ENCODE measurements at places on chromosomes 3 and 15.

DNA sequence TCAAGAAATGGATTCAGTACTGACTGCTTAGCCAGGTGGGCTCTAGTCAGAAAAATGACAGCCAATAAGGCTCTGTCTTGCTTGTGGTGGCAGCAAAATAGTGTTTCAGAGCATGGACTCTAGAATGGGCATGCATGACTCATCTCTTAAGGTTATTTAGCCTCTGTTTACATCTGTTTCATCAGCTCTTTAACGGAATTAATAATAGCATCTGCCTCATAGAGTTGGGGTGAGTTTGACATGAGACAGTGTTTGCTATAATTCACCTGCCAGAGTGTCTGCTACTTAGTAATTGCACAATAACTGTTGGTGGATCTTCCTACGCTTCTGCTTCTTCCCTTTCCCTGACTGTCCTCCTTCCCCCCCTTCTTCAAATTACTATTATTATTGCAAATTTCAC, 350.4 kb upstream of the SEMA6D start:
- no peak for DNase-seq

DNA sequence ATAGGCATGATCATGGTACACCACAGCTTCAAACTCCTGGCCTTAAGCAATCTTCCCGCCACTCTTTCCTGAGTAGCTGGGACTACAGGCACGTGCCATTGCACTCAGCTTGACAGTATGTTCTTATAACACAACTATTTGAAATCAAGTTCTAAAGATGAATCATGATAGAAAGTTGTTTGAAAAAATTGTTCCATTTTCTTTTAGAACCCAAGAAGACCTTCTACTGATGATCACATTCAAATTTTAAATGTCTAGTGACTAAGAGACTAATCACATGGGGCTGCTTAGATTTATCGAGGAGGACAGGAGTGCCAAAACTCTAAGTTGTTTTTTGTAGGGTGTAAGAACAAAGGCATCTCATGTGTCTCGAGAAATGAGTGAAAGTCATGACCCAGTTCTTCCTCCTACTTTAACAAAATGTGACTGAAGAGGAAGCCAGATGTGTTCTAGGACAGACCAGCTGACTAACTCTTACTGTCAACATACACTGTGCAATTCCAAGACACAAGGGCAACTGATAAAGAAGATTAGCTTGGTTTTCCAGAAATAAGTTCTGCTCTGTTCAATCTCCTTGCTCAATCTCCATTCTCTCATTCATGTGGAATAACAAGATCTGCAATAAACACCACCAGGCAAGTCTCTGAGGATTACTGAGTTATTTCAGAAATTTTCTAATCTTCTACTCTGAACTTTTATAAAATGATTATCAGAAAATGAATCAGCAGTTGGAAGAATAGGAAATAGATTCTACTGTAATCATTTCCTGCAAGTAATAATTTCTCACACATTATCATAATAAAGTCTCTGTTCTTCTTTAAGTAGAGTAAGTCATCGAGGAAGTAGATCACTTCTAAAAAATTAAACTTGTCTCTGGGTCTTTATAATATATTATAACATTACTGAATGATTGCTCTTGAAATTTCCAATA, 122.6 kb upstream of the CCNL1 start:
- DNase-seq, result no peak

DNA sequence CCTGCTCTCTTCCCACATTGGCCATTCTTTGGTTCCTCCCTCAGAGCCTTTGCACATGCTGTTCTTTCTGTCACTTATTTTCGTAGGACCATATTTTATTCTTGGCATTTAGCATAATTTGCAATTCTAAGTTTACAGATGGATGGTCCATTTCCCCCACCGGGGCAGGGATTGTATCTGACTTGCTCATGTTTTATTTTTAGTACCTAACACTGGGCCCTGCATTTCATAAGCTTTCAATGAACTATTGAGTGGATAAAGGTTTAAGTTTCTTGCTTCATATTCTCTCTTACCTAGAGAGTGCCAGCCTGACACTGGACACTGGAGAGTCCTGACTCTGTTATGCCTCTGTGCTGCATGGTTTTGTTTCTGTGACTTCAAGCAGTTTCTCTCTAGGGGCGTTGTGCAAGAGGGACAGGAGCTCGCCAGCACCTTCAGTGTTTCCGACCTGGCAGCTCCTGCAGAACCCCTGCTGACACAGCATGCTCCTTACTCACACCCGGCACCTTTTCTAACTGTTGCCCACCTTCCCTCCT, 87.4 kb downstream of the FLNB start:
- DNase-seq, result no peak

GRCh38 chr15:48905847-48906246, 27.9 kb downstream of the EID1 start:
- no peak for DNase-seq

GRCh38 chr3:10493202-10493589, 12.2 kb downstream of the ATP2B2 start:
- no peak for DNase-seq

GRCh38 chr15:31977812-31978661, 52.3 kb upstream of the CHRNA7 start:
- peak; percentile 39 for DNase-seq

DNA sequence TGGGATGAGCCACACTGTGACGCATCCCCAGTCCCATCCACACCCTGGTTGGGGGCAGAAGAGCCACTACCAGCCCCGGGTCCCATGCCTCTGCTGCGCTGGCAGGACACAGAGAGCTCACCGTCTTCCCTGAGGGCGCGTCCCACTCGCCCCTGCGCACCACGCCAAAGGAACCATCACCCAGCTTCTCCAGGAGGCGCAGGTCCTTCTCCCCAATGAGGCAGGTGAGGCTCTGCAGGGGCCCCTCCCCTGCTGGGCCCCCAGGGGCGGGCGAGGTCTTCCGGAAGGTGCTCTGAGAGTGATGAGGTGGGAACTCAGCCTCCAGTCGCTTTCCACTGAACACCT, 23.7 kb downstream of the TNK2 start:
- no peak for DNase-seq

- no peak for DNase-seq
Observed at GRCh38 chr3:29802057-29802456, 521.2 kb downstream of the RBMS3 start.

- DNase-seq, result no peak
Observed at GRCh38 chr15:64462492-64462891, 2.1 kb downstream of the ZNF609 start.

All from NCI-H345 (cell line).